T-helper 1 cell (primary cell): ENCODE measurements at places on chromosomes 2 and 18.

DNA sequence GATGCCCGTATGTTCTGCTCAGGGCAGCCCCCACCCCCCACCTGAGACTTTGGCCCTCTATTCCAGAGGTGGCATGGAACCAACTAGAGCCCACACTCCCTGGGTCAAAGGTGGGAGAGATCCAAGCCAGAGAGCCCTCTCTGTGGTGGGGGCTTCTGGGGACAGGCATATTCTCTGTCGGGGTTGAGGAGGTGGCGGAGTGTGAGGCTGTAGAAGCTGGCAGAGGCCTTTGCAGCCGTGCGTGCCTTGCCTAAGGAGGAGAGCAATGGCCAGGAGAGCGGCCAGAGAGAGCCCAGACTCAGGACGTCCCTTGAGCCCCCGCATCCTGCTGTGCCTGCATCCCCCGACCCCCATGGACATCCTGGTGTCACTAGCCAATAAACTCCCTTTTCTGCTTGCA, 79.2 kb upstream of the HPCAL1 start:
- DNase-seq, result no peak

DNA sequence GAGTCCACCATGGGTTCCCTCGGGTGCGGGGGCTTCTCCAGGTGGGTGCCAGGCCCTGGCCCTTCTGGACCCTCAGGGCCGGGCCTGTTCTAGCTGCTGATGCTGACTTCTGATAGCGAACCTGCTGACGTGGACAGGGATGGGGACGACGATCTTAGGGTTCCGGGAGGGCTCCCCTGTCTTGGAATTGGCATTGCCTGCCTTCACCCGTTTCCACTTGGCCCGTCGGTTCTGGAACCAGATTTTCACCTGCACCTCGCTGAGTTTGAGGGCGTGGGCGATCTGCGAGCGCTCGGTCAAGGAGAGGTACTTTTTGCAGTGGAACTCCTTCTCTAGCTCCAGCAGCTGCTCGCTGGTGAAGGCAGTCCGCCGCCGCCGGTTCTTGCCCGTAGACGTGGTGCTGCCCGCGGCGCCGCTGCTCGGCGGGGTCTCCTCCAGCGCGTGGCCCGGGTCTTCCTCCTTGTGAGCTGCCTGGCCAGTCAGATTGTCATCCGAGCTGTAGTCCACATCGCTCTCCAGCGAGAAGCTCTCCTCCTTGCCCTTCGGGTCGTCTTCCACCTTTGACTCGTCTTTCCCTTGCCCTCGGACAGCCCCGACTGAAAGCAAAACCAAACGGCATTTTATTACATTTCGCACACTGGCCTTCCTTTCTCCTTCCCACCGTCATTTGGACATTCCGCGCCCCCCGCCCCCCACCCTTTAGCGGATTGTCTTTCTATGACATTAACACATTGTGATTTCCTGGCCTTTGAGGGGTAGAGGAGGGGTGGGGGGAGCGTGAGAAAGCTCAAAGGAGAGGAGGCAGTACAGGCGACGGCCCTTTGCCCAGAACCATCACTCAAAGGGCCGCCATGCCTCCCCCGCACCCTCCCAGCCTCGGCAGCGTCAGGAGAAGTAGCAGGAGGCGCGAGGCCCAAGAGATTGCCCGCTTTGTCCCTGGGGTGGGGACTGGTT, 2.1 kb downstream of the GBX2 start:
- no peak for DNase-seq

DNA sequence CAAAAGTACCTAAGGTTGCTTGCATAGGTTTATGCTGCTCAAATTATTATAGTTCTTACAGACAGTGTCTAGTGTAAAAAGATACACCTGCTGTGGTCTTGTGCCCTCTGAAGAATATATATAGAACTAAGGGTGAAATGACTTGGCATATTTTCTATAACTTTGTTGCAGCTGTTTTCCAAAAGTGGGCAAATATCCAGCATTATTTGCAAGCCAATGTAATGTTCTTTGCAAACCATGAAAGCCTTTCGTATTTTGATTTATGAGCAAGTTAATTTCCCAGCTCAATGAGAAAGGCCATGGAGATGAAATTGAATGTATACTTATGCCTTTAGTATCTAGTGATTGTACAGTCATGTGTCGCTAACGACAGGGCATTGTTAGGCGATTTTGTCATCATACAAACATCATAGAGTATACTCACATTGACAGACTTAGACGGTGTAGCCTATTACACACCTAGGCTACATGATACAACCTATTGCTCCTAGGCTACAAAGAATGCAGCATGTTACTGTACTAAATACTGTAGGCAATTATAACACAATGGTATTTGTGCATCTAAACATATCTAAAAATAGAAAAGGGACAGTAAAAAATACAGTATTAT, 116.3 kb downstream of the PLCL1 start:
- DNase-seq, result no peak

GRCh38 chr2:132941296-132942020, 271.5 kb upstream of the LYPD1 start:
- no peak for DNase-seq

GRCh38 chr2:110842048-110842447, 109.7 kb downstream of the ACOXL start:
- DNase-seq, result no peak

GRCh38 chr2:29394311-29394980, 279.2 kb downstream of the CLIP4 start:
- no peak for DNase-seq

- peak; percentile 9 for DNase-seq
These were observed 767 bp downstream of the RHOB start for GRCh38 chr2:20447437-20448245.

GRCh38 chr2:189190685-189191084, 11.1 kb upstream of the COL5A2 start:
- DNase-seq, result no peak

GRCh38 chr18:55121397-55122170, 162.3 kb upstream of the CCDC68 start:
- DNase-seq, result no peak

GRCh38 chr2:42922790-42923579, 130.6 kb upstream of the HAAO start:
- no peak for DNase-seq

DNA sequence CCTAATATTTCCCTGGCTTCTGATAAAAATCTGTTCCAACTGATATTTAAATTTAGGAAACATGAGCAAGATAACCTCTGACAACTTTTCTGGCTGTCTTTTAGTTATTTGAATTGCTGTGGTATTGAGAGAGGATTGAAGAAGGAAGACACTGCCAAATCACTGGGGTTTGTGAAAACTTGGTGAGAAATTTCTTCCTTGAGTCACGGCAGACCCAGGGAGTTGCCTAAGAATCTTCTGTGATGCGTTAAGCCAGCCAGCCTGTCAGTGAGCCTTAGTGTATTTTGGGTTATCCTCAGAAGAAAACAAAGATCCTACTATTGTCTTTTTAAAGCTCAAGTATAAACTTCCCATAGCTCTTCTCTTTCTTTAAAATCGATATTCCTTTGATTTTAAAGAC, 17.5 kb upstream of the DOK6 start:
- no peak for DNase-seq
